Astrocyte of the cerebellum (primary cell): ENCODE measurements at places on chromosomes 7 and 10.
A peak's percentile ranks its signal among the peaks of the same experiment; 100 is the strongest.

GRCh38 chr10:31804352-31804810 lies 124.2 kb downstream of the ARHGAP12 start:
- no peak for DNase-seq

DNA sequence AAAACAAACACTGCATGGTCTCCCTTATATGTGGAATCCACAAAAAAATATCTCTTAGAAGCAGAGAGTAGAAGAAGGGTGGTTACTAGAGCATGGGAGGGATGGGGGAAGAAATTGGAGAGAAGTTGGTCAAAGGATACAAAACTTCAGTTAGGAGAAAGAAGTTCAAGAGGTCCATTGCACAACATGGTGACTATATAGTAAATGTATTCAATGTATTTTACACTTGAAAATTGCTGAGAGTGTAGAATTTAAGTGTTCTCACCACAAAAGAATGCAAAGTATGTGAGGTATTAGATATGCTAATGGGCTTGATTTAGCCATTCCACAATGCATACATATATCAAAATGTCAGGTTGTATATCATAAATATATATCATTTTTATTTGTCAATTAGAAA lies 232.0 kb upstream of the CELF2 start:
- DNase-seq, result no peak

DNA sequence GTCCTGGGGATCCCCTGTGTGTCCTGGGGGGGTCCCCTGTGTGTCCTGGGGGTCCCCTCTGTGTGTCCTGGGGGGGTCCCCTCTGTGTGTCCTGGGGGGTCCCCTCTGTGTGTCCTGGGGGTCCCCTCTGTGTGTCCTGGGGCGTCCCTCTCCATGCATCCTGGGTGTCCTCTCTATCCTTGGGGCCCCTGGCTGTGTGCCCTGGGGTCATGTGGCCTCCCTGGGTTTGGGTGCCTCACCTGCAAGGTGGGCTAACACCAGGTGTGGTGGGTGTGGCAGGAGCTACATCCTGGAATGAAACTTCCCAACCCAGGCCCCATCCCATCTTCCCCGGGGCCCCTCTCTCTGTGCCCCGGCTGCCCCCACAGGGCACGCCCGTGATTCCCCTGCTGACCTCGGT lies 4.9 kb downstream of the CYP2W1 start:
- no peak for DNase-seq

DNA sequence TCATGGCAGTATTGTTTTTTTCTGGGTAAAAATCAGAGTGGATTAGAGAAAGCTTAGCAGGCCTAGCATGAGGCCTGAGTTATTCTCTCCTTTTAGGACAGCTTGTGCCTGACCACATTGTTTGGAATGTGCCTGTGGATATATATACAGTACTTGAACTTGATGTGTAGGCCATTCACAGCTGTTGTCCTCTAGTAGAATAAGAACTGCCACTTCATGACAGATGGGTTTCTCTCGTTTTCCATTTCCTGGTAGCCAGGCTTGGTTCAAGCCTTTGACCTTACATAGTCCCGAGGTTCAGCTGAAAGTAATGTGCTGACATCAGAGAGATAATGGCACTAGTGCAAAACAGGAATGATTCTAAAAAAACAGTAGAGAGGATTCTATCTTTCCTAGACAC lies 473.9 kb downstream of the AUTS2 start:
- DNase-seq, result peak; percentile 54

- no peak for DNase-seq
Measured at GRCh38 chr10:22365233-22365632, 19.9 kb downstream of the SPAG6 start.

GRCh38 chr7:5638994-5639393 lies 142.5 kb downstream of the RNF216 start:
- DNase-seq, result no peak

DNA sequence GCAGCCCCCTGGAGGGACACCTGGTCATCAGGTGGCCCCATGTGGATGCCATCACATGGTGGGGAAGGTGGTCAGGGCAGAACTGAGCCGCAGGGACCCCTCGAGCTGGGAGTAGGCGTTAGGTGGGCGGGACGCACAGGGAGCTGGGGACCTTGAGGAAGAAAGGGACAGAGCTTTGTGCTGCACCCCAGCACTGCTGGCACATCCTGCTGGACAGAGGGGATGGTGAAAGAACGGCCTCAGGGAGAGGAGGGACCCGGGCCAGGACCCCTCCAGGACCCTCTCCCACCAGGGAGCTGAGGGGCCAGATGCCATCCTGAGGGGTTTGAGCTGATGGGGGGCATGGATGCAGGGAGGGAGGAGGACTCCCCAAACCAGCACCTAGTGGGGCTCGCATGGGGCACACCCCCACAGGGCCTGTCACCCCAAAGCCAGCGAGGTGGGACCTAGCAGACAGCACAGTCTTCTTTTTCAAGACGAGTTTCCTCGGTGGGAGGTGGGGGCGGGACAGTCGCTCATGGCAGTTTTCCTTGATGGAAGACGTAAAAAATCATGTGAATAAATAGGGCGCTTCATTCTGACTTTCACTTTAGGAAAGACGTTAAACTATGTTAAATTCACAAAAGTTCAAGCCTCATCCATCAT lies 43.3 kb downstream of the STK32C start:
- DNase-seq, result no peak

GRCh38 chr10:74728225-74728624 lies 98.2 kb upstream of the KAT6B start:
- no peak for DNase-seq

DNA sequence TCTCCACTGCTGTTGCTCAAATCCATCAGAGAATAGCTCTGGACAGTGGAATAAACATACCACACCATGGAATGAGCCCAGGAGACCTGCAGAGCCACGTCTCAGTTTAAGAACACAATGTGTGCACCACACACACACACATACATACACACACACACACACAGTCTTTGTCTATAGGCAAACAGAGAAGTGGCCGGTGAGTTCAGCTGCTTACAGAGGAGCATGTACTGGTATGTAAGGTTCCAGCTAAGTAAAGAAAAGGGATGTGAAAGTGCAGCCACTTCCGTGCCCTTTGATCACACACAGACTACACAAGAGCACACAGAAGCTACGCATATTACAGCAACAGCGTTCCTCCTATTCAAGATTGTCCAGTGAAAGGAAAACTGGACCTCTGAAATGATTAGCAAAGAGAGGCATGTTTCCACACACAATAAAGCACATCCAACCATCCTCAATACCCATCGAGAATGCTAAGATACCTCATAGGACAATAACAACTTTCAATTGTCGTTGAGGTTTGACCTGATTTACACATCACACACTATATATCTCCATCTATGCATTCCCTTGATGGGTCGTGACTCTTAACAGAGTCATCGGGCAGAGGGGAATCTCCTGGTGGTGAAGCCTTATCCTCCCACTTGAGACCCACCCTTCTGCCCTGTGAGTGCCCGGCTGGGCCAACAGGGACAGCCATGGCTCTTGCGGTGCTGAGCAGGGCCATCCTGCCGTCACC lies 23.6 kb downstream of the SLC35B4 start:
- no peak for DNase-seq

- DNase-seq, result no peak
Measured at GRCh38 chr10:84341538-84341856, 13.1 kb downstream of the CCSER2 start.

DNA sequence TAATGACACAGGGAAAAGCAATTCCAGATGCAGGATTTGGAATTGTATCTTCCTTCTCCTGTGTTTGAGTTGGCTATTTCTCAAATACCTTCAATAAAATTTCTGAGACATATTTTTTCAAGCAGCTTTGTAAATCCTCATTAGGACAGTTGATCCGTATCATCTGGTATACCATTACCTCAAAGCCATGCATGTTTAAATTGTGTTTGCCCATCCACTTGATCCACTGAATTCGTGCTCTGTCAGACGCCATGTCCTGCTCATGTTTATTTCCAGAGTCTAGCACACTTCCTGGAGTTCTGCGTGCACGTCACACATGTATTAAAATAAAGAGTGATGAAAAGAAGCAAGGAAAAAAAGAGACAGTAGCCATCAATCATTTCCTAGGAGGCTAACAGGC lies 141.8 kb upstream of the CDC14C start:
- DNase-seq, result no peak

- DNase-seq, result no peak
Measured at GRCh38 chr7:116408166-116408565, 91.4 kb upstream of the CAV2 start.

DNA sequence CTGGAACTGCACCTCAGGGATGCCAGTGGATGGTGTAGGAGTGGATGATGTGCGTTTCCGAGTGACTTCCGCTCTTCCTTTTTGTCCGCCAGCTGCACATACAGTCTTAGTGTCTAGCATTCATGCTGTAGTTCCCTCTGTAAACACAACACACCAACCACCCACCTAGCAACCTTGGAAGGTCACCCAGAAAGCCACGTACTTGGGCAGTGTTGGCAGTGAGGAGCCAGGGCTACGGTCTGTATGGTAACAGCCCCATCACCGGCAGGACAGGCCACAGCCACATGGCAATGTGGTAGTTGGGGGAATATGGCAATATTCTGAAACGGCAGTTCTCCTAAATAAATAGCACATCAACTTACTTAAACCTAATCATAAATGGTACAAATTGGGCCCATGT lies 613.5 kb upstream of the MGMT start:
- DNase-seq, result no peak

- no peak for DNase-seq
Measured at GRCh38 chr7:104643587-104644217, 315.3 kb downstream of the LHFPL3 start.

DNA sequence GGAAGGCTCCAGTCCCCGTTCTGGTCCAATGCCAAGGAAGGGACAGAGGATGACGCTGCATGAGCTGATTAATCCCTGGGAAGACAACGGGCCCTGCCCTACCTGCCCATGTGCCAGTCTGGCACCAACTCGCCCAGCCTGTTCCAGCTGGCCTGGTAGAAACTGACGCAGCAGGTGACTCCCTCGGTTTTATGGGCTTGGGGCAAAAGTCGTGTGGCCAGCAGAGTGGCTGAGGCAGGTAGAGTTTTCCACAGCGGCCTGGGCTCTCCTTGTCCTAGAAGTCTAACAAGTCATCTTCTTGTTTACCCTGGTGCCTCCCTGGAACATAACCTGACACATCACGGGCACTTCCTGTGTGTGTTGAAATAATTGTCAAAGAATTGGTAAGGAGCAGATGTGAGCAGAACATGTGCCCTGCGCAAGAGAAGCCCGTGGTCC lies 20.4 kb upstream of the LMTK2 start:
- no peak for DNase-seq

DNA sequence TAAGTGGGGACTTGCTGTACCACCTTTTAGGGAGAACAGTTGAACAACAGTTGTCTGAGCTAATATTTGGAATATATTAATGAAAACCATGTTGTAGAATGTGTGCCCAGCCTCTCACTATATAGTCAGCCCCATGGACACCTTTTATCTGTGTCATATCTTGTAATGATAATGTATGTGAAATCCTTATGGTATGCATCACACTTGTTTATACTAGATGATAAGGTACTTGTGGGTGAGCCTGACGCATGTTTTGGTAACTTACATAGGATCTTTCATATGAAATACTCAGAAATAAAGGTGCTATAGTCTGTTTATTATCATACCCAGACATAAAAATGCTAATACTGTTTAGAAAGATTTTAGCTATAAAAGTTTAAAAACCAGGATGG lies 32.8 kb downstream of the CAMK1D start:
- DNase-seq, result no peak

- peak; percentile 83 for DNase-seq
Measured at GRCh38 chr10:18157881-18158280, 17.7 kb downstream of the CACNB2 start.

- DNase-seq, result no peak
Measured at GRCh38 chr10:89346405-89347254, 18.8 kb downstream of the IFIT3 start.

DNA sequence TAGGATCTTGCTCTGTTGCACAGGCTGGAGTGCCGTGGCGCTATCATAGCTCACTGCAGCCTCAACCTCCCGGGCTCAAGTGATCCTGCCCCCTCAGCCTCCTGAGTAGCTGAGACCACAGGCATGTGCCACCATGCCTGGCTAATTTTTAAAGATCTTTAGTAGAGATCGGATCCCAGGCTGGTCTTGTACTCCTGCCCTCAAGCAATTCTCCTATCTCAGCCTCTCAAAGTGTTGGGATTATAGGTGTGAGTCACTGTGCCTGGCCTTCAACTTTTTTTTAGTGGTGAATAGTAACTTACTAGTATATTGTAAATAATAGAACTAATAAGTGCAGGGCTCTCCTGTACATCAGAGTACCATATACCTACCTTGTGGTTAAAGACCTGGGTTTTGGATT lies 52.1 kb upstream of the LMTK2 start:
- no peak for DNase-seq

DNA sequence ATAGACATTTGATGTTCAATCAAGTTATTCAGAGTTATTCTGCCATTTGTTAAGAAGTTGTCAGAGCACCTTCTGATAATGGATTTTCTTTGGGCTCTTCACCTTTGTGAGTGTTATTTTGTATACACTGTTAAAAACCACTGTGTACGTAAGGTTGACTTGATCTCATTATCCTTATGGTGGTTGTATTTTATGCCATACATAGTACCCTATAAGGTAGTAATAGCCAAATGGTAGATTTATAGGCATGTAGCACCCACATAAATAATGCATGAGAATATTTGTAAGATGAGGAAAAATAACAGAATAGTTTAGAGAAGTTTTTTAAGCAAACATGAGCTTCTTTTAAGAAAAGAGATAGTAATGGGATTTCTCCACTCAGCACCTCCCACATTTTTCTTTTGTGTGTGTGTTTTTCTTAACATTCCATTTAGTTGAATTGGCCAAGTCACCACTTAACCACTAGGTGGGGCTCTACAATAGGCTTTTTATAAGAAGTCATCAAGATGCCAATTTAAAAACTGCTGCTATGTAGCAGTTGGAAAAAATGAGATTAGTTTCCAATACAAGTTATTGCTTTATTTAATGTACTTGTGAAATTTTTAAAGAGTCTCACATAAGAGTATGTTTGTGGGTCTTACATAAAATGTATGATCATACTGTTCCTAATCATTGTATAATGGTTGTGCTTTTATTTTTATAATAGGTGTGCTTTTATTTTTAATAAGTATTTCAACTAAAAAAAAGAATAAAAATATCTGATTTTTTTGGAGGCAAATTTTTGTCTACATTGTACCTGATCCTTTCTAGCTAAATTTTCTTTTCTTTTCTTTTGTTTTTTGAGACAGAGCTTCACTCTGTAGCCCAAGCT lies 41.1 kb upstream of the STMP1 start:
- peak; percentile 88 for DNase-seq

- no peak for DNase-seq
Measured at GRCh38 chr10:22537810-22538209, 176.6 kb downstream of the PIP4K2A start.

DNA sequence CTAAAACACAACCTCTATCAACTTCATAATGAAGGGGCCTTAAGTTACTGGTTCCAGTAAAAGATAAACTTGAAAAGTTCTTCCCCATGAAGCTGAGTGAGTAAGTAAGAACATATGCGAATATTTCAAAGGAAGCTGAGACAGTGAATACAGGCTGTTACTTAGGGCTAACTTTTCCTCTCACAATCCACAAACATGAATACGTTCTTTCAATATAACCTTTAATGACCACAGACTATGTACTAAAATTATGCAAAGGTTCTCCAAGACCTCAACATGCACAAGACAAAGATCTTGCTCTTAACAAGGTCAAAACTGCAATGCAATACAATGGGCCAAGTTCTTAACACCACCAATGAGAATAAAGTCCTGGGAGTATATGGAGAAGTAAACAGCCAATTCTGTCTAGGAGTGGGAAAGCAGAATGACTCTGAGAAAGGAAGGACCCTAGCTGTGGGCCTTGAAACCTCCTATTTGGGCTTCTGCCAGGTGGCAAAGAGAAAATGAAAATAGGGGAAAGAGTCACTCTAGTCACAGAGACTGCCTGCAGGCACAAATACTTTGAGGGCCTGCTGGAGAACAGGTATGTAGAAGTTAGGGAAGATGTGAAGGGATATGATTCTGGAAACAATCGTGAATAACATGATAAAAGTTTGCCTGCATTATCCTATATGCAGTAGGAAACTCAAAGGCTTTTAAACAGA lies 43.7 kb downstream of the OSBPL3 start:
- peak; percentile 27 for DNase-seq
